ENCODE measurements at places on chromosomes 12 and 14.

- DNase-seq: no peak
Measured at GRCh38 chr12:116797885-116798284, 59.8 kb downstream of the RNFT2 start.

GRCh38 chr14:98819867-98820206 lies 452.2 kb downstream of the BCL11B start:
- no peak for DNase-seq

DNA sequence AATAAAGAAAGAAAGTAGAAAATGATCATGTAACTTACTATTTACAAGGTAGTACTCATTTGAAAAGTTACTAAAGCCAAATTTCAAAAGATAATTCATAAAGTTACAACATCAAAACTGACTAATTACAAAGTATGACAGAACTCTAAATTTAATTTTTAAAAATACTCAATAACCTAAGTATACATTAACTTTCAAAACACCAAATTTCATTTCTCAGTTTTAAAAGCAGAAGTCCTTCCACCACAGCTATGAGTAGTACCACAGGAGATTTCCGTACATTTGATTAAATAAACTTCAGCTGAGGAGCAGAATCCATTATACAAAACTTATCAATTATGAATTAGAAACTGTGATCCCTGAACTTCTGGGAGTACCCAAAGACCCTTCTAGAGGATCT lies 100.8 kb upstream of the BBS10 start:
- no peak for DNase-seq

DNA sequence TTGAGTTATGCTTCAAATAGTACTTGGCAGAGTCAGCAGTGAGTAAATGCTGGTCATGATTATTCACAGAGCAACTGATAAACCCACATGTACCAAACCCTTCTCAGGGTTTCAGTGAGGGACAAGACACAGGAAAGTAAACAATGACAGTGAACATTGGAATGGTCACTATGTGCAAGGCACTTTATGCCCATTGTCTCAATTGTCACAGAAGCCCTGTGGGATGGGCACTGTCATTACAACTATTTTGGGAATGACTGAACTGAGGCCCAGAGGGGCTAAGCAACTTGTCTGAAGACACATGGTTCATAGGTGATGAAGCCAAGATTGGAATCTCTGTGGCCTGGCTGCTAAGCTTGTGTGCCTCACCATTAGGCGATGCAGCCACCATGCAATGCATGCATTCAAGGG lies 238.5 kb downstream of the RBM19 start:
- DNase-seq: no peak

DNA sequence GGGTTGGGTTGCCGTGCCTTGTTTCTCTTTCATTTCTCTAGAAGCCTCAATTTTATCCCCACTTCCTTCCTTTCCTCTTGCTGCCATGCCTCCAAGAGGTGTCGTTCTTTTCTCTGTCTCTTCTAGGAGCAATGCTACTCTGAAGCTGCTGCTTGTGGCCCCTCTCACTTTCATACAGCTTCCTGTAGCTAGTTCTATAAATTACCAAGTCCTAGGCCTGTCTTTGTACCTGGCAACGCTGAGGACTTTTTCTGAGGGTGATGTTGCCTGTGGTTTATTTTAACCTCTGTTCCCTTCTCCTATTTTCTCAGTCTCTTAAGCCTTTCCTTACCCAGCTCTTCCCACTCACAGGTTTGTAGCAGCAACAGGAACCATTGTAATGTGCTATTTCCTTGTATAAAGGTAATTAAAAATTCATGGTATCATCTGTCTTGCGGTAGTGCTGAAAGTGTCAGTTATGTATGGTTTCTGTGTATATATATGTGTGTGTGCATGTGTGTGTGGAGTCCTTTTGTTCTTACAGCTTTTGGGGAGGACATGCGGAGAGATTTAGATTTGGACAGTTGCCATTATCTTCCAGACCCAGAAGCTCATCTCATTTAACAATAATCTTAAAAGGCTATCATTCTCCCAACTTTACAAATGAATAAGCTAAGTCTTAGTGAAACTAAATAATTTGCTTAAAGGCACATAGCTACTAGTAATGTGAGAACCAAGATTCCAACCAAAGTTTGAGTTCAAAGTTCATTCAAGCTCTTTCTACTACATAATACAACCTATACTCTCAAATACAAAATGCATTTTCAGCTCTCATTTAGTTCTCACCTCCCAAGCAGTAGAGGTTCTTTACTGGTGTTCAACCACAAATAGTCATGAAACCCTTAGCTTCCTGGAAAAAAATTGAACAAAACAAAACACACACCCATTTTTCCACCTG lies 43.8 kb downstream of the DDHD1 start:
- no peak for DNase-seq

DNA sequence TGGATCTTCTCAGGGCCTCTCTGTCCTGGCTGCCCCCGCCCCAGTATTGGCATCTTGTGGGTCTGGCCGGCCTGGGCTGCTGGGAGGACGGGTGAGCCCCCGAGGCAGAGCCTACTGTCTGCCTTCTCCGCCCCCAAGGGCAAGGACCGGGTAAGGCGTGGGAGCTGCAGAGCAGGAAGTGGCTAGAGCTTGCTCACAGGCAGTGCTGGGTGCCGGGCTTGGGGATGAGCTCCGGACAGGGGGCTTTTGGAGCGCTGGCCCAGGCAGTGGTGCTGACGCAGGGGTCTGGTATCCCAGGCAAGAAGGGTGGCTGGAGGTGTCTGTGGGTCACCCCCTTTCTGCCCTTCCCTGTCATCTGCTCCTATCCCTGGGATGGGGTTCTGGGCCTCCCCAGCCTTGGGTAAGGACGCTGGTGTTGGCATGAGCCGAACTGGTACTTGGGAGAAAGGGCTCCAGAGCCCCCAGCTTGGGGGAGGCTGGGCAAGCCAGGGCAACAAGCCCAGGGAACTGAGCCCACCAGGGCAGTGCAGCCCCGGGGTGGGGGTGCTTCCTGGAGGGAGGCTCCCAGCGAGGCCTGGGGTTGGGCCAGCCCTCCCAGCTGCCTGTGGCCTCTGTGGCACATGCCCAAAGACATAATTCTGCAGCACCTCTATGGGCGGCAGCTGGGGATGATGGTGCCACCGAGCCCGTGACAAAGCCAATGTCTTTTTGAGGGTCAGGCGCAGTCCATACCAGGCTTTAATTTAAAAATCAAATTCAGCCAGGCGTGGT lies 126.3 kb downstream of the KIF26A start:
- no peak for DNase-seq

DNA sequence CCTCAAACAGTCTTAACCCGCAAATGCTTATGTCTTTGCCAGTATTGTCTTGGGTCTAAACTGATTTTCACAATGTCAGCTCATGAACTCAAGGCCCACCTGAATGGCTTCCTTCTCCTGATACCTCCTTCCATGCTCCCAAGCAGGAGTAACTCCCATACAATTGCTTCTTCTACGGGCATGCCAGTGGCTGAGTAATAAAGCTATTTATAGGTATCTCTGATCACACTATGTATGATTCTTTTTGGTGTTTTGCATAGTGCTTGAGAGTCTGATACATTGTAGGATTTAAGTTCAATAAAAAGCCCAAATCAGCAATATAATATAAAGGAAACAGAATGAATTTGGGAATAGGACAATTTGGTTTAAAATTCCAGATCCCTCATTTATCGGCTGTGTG lies 235.0 kb upstream of the DCN start:
- no peak for DNase-seq

GRCh38 chr14:95356245-95356869 lies 36.6 kb upstream of the CLMN start:
- no peak for DNase-seq

DNA sequence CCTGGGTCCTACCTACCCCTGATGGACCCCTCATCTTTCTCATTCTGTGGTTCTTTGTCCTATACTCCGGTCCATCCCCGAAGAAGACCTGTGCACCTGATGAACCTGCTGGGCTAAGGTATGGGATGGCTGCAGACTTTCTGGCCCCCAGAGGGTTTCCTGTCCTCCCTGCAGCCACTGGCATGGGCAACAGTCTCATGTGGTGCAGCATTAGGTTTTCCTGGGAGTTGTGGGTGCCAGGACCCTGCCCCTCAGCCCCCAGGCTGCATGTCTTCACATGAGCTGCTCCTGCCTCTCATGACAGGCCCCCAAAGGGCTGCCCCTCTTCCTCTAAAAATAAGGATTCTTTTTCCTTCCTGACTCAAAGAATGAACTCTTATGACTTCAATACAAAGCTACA lies 72.3 kb upstream of the GPR68 start:
- no peak for DNase-seq

DNA sequence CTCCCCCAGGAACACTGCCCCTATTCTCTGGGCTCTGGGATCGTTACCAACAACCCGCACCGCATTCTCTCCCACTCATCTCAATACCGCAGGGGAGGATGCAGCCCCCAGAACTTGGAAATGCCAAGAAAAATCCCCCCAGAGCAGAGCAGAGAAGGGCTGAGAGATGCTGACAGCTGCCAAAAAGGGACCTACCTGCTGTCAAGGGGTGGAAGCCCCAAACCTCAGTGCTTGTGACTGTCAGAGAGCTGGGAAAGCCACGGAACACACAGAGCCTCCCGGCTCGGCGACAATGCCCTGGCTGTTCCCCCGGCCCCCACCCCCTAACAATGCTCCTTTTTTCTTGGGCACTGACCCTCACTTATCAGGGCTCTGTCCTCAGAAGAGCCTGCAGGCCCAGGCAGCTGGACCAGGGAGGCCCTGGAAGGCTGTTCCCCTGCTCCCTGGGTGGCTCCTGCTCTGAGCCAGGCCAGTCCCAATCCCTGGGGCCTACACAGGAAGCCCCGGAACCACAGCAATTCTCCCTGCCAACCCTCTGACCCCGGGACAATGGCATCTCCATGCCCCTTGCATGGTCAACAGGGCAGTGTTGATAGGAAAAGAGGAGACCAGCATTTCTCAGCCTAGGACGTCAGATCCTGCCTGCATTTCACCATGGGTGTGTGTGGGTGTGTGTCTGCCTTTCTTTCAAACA lies 78.9 kb downstream of the ITPK1 start:
- DNase-seq: peak; percentile 66

GRCh38 chr12:67981287-67982162 lies 7.7 kb upstream of the IFNG-AS1 start:
- DNase-seq: no peak

GRCh38 chr14:103070971-103071542 lies 13.0 kb upstream of the LBHD2 start:
- DNase-seq: no peak

DNA sequence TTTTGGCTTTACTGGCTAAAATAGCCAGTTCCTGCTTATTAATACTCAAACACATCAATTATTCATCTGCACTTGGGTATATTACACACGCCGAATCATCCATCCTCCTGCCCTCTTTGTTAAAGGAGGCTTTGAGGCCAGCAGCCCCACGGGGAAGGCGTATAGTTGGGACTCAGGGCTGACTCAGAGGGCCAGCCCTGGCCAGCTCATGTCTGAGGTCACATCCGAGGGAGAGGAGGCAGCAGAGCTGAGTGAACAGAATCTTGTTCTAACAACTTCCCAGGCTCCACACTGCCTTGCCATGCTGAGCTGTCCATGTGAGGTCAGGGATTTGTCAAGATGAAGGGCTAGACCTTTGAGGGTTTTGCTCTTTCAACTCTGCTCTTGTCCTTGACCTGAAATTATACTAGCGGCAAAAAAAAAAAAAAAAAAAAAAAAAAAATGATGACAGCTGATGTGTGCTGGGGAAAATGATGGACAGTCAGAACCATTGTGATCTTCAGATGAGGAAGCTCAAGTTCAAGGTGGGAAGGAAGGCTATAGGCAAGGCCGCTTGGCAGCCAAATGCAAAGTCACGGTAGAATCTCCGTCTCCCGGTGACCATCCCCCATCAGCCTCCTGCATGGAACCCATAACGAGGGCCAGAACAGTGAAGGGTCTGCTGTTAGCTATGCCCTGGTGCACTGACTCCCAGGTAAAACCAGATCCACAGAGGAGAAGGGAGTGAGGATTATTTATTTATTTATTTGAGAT lies 12.5 kb upstream of the MARK3 start:
- DNase-seq: no peak

DNA sequence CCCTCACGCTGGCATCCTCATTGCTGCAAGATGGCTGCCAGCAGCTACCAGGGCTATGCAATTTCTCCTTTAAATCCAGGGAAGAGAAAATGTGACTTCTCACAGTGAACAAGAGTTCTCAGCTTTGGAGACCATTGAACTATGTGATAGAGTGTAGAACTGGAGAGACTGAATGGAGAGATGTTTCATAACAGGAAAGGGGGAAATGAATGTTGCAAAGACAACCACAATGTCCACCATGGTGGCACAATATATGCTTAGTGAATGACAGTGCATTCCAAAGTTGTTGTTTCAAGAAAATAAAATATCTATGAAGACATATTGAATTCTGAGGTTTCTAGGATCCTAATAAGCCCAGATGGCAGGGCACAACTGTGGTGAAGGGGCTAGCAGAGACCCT lies 13.2 kb upstream of the COCH start:
- DNase-seq: no peak

GRCh38 chr14:76219873-76220272 lies 68.2 kb downstream of the GPATCH2L start:
- no peak for DNase-seq

DNA sequence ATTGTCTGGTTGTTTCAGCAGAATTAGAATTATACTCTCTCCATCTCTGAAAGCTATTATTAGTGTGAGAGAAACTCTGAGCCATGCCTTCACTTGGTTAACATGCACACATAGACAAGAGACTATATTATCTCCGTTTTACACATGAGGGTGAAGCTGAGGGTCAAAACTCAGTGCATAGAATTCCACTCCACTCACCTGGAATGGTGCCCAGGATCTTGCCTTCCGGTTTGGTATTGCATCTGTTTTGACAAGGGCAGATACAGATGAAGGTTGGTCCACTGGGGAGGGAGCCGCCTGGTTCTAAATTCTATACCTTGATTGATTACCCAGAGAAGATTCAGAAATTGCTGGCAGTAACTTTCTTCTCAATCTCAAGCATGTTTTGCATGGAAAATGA lies 149.5 kb upstream of the PELI2 start:
- no peak for DNase-seq

- DNase-seq: no peak
Measured at GRCh38 chr14:33897878-33898535, 52.9 kb downstream of the EGLN3 start.

DNA sequence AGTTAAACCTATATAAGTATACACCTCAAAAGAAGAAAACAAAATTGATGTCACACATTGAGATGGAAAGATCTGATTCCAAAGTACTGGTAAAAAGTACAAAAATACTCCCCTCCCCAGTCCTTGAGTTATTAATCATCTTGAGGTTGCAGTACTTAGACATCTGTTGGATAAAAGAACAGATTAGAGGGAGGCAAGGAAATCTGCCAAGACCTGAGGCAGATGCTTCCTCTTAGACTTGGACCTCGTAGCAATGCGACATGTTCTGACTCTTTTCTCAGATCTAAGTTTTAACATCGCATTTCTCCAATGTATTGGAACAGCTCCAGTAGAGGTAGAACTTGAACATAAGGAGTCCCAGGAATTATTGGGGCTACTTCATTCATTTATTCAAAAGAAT lies 187.9 kb upstream of the GRIN2B start:
- DNase-seq: no peak

- DNase-seq: no peak
Measured at GRCh38 chr12:108241986-108242703, 97.0 kb downstream of the CMKLR1 start.

DNA sequence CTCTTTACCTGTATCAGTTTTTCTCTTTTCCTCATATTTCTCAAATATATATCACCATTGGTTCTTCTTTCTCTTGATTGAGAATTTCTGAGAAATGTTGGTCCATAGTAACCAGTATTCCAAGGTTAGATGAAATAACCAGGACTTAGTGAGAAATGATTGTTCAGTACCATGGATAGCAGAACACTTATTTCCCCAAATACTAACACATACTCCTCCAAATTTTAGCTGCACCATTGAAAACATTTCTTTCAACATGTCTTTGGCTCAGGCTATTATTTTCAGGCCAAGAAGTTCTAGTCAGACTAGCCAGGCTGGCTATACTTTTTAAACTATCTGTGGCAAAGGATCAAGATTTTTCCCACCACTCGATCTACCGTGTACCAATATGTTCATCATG lies 113.3 kb downstream of the PTPRO start:
- DNase-seq: no peak
